Cardiac muscle cell (in vitro differentiated cells and primary cell): ENCODE measurements at places on chromosomes 3 and 15. TPM values are rescaled to one million over a fixed set of nuclear protein-coding genes. Genes with fewer than 3 reads are reported as not detected.

DNA sequence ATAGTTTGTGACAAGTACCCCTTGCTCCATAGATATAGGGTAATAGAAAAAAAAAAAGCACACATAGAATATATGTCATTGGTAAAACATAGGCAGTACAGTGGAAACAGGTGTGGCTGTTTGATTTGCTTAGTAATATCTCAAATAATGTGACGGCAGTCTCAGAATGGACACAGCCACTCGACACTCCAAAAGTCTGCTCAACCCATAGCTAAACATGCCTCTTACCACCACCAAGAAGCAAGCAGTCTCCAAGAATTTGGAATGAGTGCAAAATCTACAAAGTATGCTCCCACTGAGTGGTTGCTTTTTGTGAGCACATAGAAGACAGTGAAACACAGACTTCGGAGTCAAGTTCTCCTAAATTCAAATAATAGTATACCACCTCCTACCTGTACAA is 43.0 kb downstream of the RAB27A start:
- no peak overlapping the region for H3K4me3 ChIP-seq
- no peaks in the 10 kb centered on the region for H3K27me3 ChIP-seq
- no peak for DNase-seq
- no peak overlapping the region for H3K27ac ChIP-seq
- peaks cover 14% of the 10 kb centered on the region for H3K4me1 ChIP-seq

DNA sequence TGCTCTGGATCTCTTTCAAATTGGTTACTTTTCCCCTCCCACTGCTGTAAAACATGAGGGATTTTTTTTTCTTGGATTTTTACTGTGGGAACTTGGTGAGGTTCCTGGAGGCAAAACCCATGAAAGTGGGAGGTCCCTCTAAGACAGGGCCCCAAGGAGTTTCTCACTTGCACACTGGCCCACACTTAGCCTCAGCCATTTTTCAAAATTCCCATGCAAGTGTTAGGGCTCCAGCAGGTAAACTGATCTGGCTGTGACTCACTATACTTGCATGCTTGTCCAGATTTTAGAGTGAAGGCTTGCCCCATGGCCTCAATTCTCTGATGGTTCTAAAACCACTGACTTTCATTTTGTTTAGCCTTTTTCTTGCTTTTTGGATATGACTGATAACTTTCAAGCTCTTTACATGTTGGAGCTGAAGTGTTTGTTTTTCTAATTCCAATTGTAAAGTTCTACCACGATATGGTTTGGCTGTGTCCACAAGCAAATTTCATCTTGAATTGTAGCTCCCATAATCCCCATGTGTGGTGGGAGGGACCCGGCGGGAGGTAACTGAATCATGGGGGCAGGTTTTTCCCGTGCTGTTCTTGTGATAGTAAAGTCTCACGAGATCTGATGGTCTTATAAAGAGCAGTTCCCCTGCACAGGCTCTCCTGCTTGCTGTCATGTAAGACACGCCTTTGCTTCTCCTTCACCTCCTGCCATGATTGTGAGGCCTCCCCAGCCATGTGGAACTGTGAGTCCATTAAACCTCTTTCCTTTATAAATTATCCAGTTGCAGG is 37.7 kb downstream of the MCCC1 start:
- DNase-seq: no peak
- H3K27me3 ChIP-seq: no peaks in the 10 kb centered on the region
- no peaks in the 10 kb centered on the region for H3K4me1 ChIP-seq
- H3K27ac ChIP-seq: no peak overlapping the region

GRCh38 chr3:42773409-42773751 is 327 bp upstream of the CCDC13 start:
- H3K27ac ChIP-seq: no peak overlapping the region
- no peaks in the 10 kb centered on the region for H3K4me1 ChIP-seq
- H3K27me3 ChIP-seq: no peaks in the 10 kb centered on the region
- peaks cover 4% of the 10 kb centered on the region for H3K36me3 ChIP-seq

- DNase-seq: no peak
- no peak overlapping the region for H3K4me3 ChIP-seq
- H3K27ac ChIP-seq: no peak overlapping the region
- H3K4me1 ChIP-seq: no peaks in the 10 kb centered on the region
- no peaks in the 10 kb centered on the region for H3K36me3 ChIP-seq
- H3K27me3 ChIP-seq: no peaks in the 10 kb centered on the region
Measured at GRCh38 chr15:79943820-79944219, 27.2 kb downstream of the BCL2A1 start.

GRCh38 chr3:126340596-126340942 is 16.6 kb downstream of the KLF15 start:
- H3K36me3 ChIP-seq: no peaks in the 10 kb centered on the region
- no peaks in the 10 kb centered on the region for H3K4me1 ChIP-seq
- no peak for DNase-seq

- peaks cover 11% of the 10 kb centered on the region for H3K4me1 ChIP-seq
- DNase-seq: no peak
- H3K27me3 ChIP-seq: no peaks in the 10 kb centered on the region
- H3K36me3 ChIP-seq: no peaks in the 10 kb centered on the region
- H3K27ac ChIP-seq: no peak overlapping the region
- no peak overlapping the region for H3K4me3 ChIP-seq
Measured at GRCh38 chr15:66866656-66867055, 164.6 kb downstream of the SMAD6 start.

The AMOTL2 gene
- 64.2 and 103 TPM in 2 replicates for total RNA-seq

DNA sequence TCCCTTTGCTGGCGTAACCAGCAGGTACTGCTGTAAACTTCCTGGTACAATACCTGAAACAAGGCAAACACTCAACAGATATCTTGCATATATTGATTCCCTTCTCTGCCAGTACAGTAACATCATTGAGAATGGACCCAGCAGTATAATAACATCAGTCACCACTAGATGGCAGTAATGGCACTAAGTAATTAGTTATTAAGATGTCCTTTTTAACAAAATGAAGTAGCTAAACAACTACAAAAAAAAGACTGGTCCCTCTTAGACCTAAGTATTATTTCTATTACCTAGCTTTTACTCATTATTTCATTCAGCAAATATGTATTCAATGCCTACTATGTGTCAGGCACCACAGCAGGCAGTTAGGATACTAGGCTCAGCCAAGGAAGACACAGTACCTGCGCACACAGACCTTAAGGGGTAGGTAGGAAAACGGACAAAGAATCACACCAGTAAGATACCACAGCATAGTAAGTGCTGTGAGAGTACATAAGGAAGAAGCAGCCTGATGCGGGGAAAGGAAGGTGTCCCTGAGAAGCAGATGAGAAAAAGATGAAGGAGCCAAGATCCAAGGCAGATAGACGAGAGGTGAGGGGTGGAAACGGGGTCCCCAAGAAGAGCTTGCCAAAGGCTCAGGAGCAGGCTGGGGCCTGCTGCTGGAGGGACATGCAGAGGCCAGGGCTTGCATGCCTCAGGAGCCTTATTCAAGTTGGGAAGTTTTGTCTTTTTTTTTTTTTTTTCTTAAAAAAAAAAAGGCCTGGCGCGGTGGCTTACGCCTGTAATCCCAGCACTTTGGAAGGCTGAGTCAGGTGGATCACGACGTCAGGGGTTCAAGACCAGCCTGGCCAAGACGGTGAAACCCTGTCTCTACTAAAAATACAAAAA is 102.7 kb upstream of the CHD2 start:
- no peaks in the 10 kb centered on the region for H3K36me3 ChIP-seq
- no peak overlapping the region for H3K27ac ChIP-seq
- H3K27me3 ChIP-seq: no peaks in the 10 kb centered on the region
- peak; percentile 87 for DNase-seq

The COMMD4 gene
- total RNA-seq: 66.3 and 94.3 TPM in 2 replicates

The ZBTB47 gene
- total RNA-seq: 20.0 and 30.1 TPM in 2 replicates

The LMAN1L gene
- not detected in 2 replicates for total RNA-seq

The SERPINI2 gene
- 0.57 TPM in 1 of 2 replicates, not detected in the other for total RNA-seq

GRCh38 chr15:87961851-87962420 is 294.6 kb downstream of the NTRK3 start:
- H3K36me3 ChIP-seq: no peaks in the 10 kb centered on the region
- H3K27ac ChIP-seq: no peak overlapping the region
- DNase-seq: no peak
- no peaks in the 10 kb centered on the region for H3K4me1 ChIP-seq
- no peaks in the 10 kb centered on the region for H3K27me3 ChIP-seq

GRCh38 chr3:140198242-140198641 is 263.3 kb downstream of the CLSTN2 start:
- H3K4me1 ChIP-seq: peaks cover 28% of the 10 kb centered on the region
- no peak overlapping the region for H3K27ac ChIP-seq
- no peak for DNase-seq
- H3K4me3 ChIP-seq: no peak overlapping the region

DNA sequence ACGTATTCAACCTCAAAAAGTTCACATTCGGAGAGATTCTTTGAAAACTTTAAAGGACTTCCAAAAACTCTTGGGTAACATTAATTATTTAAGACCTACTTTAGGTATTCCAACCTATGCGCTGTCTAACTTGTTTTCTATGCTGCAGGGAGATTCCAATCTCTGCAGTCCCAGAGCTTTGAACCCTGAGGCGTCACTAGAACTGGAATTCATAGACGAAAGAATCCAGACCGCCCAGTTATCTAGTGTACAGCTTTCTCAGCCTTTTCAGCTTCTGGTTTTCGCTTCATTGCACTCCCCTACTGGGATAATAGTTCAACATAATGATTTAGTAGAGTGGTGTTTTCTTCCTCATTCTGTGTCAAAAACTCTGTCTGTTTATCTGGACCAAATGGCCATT is 711.3 kb downstream of the ROBO1 start:
- no peak overlapping the region for H3K4me3 ChIP-seq
- no peaks in the 10 kb centered on the region for H3K36me3 ChIP-seq
- H3K27ac ChIP-seq: no peak overlapping the region
- no peaks in the 10 kb centered on the region for H3K27me3 ChIP-seq
- H3K4me1 ChIP-seq: no peaks in the 10 kb centered on the region

GRCh38 chr3:152626226-152626625 is 208.7 kb upstream of the P2RY1 start:
- peaks cover 4% of the 10 kb centered on the region for H3K4me1 ChIP-seq
- H3K4me3 ChIP-seq: no peak overlapping the region
- DNase-seq: no peak

DNA sequence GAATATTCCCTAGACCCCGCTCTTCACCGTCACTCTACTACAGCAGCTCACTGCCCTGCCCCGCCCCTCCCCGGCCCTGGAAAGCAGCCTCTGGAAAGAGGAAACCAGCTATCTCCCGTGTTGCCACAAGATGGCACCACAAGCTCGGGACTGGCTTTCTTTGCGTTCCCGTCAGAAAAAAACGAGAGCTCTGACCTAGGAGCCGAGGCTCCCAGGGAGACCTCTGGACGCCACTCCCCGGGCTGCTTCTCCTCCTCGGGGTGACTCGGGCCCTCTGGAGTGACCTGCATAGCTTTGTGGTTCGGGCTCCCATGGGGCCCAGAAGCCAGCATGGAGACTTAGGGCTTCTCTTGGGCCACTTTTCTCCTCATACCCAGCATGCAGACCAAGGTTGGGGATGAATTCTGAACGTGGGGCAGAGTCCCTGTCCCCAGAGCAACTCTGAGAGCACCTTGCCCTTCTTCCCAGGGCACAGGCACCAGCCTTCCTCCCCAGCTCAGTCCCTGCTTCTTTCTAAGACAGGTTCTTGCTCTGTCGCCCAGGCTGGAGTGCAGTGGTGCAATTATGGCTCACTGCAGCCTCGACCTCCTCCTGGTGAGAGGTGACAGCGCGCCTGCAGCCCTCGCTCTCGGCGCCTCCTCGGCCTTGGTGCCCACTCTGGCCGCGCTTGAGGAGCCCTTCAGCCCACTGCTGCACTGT is 19.0 kb downstream of the STOML1 start:
- DNase-seq: peak; percentile 88
- H3K4me3 ChIP-seq: no peak overlapping the region
- no peak overlapping the region for H3K27ac ChIP-seq

GRCh38 chr3:160921020-160921635 is 165.1 kb downstream of the PPM1L start:
- no peak overlapping the region for H3K4me3 ChIP-seq
- H3K27ac ChIP-seq: no peak overlapping the region
- DNase-seq: peak; percentile 51
- no peaks in the 10 kb centered on the region for H3K36me3 ChIP-seq

The SCG3 gene
- 0.14 TPM in 1 of 2 replicates, not detected in the other for total RNA-seq

- no peak overlapping the region for H3K4me3 ChIP-seq
- no peak overlapping the region for H3K27ac ChIP-seq
- no peaks in the 10 kb centered on the region for H3K36me3 ChIP-seq
- no peak for DNase-seq
Measured at GRCh38 chr3:152770296-152770695, 64.6 kb upstream of the P2RY1 start.

DNA sequence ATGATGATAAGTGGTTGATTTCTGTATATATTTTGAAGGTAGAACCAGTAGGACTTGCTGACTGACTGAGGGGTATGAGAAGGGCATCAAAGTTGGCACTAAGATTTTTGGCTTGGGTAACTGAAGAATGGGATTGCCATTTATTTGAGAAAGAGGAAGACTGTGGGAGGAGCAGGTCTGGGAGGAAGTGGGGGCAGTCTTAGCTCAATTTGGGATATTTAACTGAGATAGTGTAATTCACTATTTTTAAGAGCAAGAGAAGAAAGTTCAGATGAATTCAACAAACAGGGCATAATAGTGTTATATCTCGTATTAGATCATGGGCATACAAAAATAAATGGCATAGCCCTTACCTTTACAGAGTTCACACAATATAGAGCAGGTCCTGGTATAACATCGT is 1.7 kb downstream of the BUB1B start:
- no peaks in the 10 kb centered on the region for H3K27me3 ChIP-seq
- no peak overlapping the region for H3K27ac ChIP-seq
- no peaks in the 10 kb centered on the region for H3K4me1 ChIP-seq
- H3K36me3 ChIP-seq: peaks cover 3% of the 10 kb centered on the region
- H3K4me3 ChIP-seq: peak overlapping the region; percentile 71

The CRABP1 gene
- 12.8 and 28.2 TPM in 2 replicates for total RNA-seq

DNA sequence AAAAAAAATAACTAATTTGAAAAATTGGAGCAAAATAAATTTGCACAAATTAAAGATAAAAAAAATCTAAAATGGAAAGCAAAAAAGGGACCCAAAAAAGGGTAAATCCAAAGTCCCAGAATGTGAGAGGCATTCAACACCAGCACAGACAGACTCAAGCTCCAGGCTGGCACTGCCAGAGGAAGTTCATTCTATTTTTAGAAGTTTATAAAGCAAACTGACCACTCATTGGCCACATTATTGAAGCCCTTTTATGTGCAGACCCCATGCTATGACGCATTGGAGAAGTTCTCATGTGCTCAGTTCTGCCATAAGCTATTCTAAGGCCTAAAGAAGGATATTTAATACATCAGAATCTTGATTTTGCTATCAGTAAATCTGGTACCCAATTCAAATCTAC is 17.6 kb upstream of the BOC start:
- no peak overlapping the region for H3K4me3 ChIP-seq
- peaks cover 12% of the 10 kb centered on the region for H3K4me1 ChIP-seq
- no peak for DNase-seq
- no peak overlapping the region for H3K27ac ChIP-seq
- H3K27me3 ChIP-seq: no peaks in the 10 kb centered on the region

The CLEC3B gene
- total RNA-seq: 1.3 TPM in 1 of 2 replicates, not detected in the other

- DNase-seq: no peak
- no peaks in the 10 kb centered on the region for H3K36me3 ChIP-seq
- H3K27me3 ChIP-seq: no peaks in the 10 kb centered on the region
- no peak overlapping the region for H3K27ac ChIP-seq
Measured at GRCh38 chr3:11373235-11373634, 101.0 kb downstream of the ATG7 start.
